ENCODE measurements at places on chromosomes 7 and 10.

GRCh38 chr10:132094581-132095234 is 29.0 kb downstream of the JAKMIP3 start:
- no peak for DNase-seq

GRCh38 chr7:151838861-151839381 is 38.0 kb downstream of the PRKAG2 start:
- DNase-seq, result peak; percentile 52

GRCh38 chr10:121495719-121496118 is 102.5 kb downstream of the FGFR2 start:
- no peak for DNase-seq

- no peak for DNase-seq
Observed at GRCh38 chr7:120987280-120987679, 1.2 kb upstream of the CPED1 start.

DNA sequence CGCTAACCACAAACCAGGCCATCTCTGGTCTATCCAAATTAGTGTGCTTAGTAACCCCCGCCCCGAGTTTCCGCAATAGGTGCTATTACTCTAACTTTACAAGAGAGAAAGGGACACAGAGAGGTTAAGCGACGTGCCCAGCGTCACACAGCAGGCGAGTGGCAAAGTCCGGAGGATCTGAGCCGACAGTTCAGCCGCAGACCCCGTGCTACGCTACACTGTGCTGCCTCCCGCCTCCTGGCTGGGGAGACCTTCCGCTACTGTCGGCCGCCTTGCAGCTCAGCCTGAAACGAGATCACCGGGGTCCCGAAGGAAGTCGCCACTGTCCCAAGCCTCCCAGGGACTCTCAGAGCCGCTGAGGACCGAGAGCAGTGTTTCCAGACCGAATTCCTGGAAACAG is 799 bp downstream of the INTS1 start:
- no peak for DNase-seq

- no peak for DNase-seq
Observed at GRCh38 chr7:66047426-66047825, 28.2 kb upstream of the ASL start.

DNA sequence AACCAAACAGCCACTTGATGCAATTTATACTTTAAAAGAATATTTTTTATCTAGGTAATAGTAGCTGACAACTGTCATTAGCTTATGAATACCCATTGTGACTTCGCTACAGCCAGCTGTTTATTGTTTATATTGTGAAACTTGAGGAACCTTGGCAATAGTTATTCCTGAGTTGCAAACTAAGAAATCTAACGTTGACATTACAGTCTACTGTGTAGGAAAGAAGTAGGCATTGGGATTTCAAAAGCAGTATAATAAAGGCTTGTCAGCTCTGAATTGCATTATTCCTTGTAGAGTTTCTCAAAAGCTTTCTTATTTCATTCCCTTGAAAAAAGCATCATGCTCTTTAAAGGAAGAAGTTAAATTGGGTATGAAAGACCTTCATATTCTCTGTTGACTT is 42.7 kb upstream of the OIT3 start:
- no peak for DNase-seq

DNA sequence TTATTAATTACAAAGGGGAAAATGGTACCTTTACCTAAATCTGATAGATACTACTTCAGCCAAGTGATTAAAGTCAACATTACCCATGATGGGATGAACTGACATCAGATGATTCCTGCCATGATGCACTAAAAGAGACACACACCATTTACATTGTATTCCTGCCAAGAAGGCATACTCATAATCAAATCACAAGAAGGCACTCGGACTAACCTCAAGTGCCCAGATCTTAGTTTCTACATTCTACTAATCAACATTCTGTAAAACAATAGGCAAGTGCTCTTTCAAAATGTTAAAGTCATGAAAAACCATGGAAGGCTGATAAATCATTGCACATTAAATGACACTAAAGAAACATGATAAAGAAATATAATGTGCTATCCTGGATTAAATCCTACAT is 44.4 kb downstream of the SLC35G1 start:
- DNase-seq, result no peak

All from CD4-positive, alpha-beta T cell treated with Interleukin-4 for 4 hours (primary cell).